ENCODE measurements at places on chromosomes 12 and 14.
A peak's percentile ranks its signal among the peaks of the same experiment; 100 is the strongest.

DNA sequence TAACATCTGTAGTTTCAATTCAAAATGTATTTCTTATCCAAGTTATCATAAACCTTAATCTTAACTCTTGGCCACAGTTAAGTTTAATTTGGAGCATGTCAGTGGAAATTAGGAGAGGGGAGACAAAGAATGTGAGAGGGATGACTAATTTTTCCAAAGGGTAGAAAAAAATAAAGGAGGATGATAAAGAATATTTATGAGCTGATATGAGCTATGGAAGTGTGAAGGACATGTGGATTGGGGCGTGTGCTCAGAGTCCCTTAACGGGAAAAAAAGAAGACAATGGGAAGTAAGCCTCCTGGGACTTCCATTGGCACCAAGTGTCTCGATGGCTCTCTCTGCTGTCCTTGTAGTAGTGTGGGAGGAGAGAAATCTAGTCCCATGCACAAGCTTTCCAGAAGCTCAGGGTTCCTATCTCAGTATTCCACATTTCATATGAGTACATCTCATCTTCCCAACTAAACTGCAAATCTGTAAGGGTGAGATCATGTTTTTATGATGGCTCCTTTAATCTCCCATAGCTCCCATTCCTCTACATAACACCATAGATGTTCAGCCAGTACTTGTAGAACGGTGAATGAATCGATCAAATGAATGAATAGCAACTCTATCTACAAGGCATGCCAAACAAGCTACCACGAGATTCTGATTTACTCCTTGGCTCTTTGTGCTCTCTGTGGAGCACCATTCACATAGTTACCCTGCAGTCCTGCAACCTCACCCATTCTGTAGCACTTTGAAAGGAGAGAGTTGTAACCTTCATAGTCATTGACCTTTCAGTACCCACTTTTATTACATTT is 27.4 kb downstream of the BCL2L14 start:
- H3K4me3 ChIP-seq: no peak overlapping the region
- no peak for DNase-seq
- peaks cover 60% of the 10 kb centered on the region for H3K27me3 ChIP-seq
- no peaks in the 10 kb centered on the region for H3K36me3 ChIP-seq
- peaks cover 5% of the 10 kb centered on the region for H3K4me1 ChIP-seq

GRCh38 chr14:36021030-36021422 is 155.5 kb downstream of the PTCSC3 start:
- peaks cover 5% of the 10 kb centered on the region for H3K4me1 ChIP-seq
- H3K27ac ChIP-seq: no peak overlapping the region
- peaks cover 3% of the 10 kb centered on the region for H3K27me3 ChIP-seq
- no peak overlapping the region for H3K4me3 ChIP-seq

DNA sequence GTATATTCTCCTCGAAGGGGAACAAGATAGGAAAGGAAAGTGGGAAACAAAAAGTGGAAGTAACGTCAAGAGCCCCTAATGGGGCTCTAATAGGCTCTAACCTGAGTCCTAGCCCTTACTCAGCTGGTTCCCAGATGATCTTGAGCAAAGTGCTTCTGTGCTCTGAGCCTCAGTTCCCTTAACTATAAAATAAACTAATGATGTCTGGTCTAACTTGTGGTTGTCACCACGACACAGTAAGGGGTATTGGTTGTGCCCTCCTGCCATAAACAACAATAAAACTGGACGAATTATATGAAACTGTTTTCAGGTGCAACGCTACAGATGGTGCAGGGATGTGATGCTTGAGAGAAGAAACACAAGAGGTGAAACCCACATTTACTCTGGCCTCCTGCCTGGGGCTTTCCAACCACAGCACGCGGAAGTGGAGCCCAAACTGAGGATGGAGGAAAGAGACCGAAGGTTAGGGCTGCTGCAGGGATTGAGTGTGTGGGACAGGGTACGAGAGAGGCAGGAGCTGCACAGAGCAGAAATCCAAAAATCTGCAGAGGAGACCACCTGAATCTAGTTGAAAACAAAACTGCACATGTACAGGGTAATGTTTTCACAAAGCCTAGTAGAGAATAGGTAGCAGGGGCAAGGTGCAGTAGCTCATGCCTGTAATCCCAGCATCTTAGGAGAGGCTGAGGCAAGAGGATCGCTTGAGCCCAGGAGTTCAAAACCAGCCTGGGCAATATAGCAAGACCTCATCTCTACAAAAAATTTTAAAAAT is 45.6 kb upstream of the BCL2L14 start:
- peaks cover 51% of the 10 kb centered on the region for H3K27me3 ChIP-seq
- H3K36me3 ChIP-seq: peaks cover 25% of the 10 kb centered on the region
- peaks cover 64% of the 10 kb centered on the region for H3K4me1 ChIP-seq
- peak overlapping the region; percentile 5 for H3K27ac ChIP-seq
- DNase-seq: no peak

DNA sequence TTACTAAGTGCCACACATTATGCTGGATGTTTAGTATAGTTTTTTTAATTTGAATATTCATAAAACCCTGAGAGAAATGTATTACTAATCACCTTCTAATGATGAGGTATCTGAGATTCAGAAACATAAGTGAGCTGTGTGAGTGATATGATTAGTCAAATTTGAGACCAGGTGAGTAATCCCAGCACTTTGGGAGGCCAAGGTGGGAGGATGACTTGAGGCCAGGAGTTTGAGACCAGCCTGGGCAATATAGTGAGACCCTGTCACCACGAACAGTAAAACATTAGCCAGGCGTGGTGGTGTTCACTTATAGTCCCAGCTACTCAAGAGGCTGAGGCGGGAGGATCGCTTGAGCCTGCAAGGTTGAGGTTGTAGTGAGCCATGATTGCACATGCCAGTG is 438.4 kb downstream of the RAD51B start:
- no peaks in the 10 kb centered on the region for H3K36me3 ChIP-seq
- DNase-seq: no peak
- H3K4me3 ChIP-seq: no peak overlapping the region
- H3K27me3 ChIP-seq: no peaks in the 10 kb centered on the region
- no peak overlapping the region for H3K27ac ChIP-seq

DNA sequence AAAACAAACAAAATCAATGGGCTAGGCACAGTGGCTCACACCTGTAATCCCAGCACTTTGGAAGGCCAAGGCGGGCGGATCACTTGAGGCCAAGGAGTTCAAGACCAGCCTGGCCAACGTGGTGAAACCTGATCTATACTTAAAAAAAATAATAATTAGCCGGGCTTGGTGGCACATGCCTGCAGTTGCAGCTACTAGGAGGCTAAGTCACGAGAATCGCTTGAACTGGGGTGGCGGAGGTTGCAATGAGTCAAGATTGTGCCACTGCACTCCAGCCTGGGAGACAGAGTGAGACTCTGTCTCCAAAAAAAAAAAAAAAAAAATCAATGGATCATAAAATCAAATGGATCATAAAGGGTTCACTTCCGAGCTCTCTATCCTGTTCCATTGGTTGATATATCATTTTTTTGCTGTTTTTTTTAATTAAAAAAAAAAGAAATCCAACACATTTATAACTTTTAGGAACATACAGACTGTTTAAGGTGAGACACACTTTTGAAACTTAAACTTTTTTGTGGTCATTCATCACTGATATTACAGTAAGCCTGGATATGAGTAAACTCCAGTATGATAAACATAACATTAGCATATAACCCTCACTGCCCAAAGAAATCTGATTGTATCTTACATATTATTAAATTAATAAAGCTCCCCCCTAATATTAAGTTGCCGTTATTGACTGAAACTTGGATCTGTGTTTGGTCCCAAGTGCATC is 22.1 kb downstream of the MOK start:
- H3K27ac ChIP-seq: no peak overlapping the region
- H3K4me1 ChIP-seq: no peaks in the 10 kb centered on the region
- no peaks in the 10 kb centered on the region for H3K36me3 ChIP-seq
- DNase-seq: no peak
- H3K27me3 ChIP-seq: no peaks in the 10 kb centered on the region

GRCh38 chr12:473863-474577 is 14.3 kb downstream of the B4GALNT3 start:
- peaks cover 12% of the 10 kb centered on the region for H3K4me1 ChIP-seq
- H3K4me3 ChIP-seq: no peak overlapping the region
- H3K27ac ChIP-seq: no peak overlapping the region
- DNase-seq: no peak

DNA sequence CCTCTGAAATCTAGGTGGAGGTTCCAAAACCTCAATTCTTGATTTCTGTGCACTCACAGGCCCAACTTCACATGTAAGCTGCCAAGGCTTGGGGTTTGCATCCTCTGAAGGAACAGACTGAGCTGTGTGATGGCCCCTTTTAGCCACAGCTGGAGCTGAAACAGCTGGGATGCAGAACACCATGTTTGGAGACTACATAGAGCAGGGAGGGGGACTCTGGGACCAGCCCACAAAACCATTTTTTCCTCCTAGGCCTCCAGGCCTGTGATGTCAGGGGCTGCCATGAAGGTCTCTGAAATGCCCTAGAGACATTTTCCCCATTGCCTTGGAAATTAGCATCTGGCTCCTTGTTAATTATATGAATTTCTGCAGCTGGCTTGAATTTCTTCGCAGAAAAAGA is 1025.9 kb upstream of the NOVA1 start:
- no peaks in the 10 kb centered on the region for H3K36me3 ChIP-seq
- no peak for DNase-seq
- no peak overlapping the region for H3K27ac ChIP-seq
- no peaks in the 10 kb centered on the region for H3K4me1 ChIP-seq
- no peaks in the 10 kb centered on the region for H3K27me3 ChIP-seq
- H3K4me3 ChIP-seq: no peak overlapping the region

DNA sequence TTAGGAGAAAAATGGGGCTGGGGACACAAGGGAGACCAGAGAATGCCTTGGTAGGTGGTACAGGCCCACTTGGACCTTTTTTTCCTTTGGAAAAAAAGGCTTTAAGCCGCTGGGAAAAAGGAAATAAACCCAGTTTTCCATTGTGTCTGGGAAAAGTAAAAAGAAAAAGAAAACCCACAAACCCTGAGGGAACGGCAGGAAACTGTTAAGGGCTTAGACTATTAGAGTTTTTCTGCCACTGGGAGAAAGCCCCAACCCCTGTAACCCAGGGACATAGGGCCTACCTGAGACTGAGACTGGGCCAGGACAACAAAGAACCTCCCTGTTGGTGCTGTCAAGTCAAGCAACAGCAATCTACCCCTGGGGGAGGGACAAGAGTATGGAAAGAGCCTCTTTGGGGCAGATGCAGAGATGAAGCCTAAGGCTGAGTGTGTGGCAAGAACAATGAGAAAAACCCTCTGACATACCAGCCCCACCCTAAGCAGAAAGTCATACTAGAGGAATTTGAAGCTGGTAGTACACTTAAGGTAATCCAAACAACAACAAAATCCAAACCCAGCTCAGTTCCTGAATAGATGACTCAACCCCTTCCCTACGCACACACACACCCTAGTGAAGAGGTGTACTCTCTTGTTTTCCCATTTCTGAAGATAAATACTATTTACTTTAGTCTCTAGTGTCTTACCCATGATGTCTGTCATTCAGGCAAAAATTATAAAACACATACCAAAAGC is 22.8 kb downstream of the ATF1 start:
- H3K27ac ChIP-seq: no peak overlapping the region
- no peak for DNase-seq
- peaks cover 11% of the 10 kb centered on the region for H3K36me3 ChIP-seq
- peaks cover 27% of the 10 kb centered on the region for H3K4me1 ChIP-seq
- no peaks in the 10 kb centered on the region for H3K27me3 ChIP-seq
- no peak overlapping the region for H3K4me3 ChIP-seq

GRCh38 chr12:31279390-31279924 is 46.5 kb downstream of the SINHCAF start:
- H3K4me3 ChIP-seq: no peak overlapping the region
- no peak overlapping the region for H3K27ac ChIP-seq
- H3K36me3 ChIP-seq: peaks cover 6% of the 10 kb centered on the region
- H3K4me1 ChIP-seq: no peaks in the 10 kb centered on the region
- no peak for DNase-seq

DNA sequence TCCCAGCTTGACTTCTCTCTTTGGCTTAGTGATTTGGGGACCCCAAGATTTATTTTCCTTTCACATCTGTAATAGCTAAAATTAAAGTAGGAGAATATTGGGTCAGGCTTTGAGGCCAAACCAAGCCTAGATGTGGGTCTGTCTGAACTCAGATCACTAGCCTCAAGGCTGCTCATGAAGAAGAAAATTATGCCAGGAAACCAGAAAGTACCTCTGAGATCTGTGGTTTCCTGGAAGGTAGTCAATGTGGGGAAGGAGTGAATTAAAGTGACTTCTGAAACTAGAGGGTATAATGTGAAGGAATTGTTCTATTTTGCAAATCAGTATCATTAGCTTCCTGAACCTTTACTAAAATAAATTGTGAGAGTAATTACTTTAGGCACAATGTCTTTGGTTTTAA is 13.4 kb upstream of the CLEC12A start:
- no peak for DNase-seq
- H3K27me3 ChIP-seq: no peaks in the 10 kb centered on the region
- no peaks in the 10 kb centered on the region for H3K36me3 ChIP-seq
- peak overlapping the region; percentile 73 for H3K27ac ChIP-seq

- no peaks in the 10 kb centered on the region for H3K36me3 ChIP-seq
- H3K27me3 ChIP-seq: no peaks in the 10 kb centered on the region
- H3K4me1 ChIP-seq: no peaks in the 10 kb centered on the region
- DNase-seq: no peak
- H3K4me3 ChIP-seq: no peak overlapping the region
Measured at GRCh38 chr12:88546853-88547252, 33.4 kb downstream of the KITLG start.

- H3K27me3 ChIP-seq: no peaks in the 10 kb centered on the region
- H3K27ac ChIP-seq: no peak overlapping the region
- DNase-seq: no peak
- peaks cover 11% of the 10 kb centered on the region for H3K4me1 ChIP-seq
Measured at GRCh38 chr12:4001841-4002240, 128.6 kb upstream of the PARP11 start.

GRCh38 chr14:55519473-55520080 is 60.4 kb upstream of the KTN1 start:
- DNase-seq: no peak
- H3K27me3 ChIP-seq: peaks cover 10% of the 10 kb centered on the region
- H3K4me3 ChIP-seq: no peak overlapping the region
- H3K36me3 ChIP-seq: no peaks in the 10 kb centered on the region
- no peak overlapping the region for H3K27ac ChIP-seq

DNA sequence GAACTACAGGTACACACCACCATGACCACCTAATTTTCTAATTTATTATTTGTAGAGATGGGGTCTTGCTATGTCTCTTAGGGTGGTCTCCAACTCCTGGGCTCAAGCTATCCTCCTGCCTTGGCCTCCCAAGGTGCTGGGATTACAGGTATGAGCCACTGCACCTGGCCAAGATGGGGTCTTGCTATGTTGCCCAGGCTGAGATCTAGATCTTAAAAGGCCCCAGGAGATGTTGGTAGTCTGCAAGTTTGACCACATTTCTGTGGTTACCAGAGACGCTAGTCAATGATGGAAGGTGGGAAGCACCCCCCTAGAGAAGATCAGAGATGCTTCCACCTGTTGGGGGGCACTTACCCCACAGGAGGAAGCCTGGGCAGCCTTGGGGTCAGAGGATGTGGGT is 34.7 kb downstream of the FOXN4 start:
- H3K36me3 ChIP-seq: no peaks in the 10 kb centered on the region
- no peak for DNase-seq
- H3K4me1 ChIP-seq: no peaks in the 10 kb centered on the region
